ENCODE measurements at places on chromosomes 5 and 9.

DNA sequence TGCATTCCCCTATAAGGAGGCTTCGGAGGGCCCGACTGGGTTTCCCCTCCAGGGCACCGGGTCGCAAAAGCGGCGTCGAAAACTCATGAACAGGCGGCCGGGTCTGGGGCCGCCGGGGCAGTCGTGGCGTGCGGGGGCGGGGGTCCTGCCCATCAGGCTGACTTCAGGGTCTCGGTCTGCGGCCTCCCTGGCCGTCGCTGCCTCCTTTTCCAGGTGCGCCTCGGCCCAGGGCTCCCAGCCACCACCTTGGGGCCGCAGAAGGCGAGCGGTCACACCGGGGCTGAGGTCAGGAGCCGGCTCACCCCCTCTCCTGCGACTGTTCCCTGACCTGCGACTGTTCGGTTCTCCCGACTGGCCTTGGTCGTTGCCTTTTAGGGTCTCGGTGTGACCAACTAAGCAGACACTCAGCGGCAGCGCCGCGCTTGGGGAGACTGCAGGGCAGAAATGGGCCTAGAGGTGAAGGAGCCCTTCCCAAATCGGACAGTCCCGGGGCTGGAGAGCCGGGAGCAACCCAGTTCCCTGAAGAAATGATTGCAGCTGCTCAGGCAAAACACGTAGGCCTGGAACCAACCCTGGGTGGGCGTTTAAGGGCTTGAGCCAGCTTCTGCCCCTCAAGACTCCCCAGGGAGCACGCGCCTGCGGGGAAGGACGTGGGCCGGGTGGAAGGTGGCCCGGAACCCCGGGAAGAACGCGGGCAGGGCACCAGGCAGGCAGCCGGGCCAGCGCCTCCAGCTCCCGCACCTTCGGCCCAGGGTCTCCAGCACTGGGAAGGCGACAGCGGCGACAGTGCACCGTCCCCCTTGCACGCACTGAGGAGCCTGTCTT is 11.2 kb downstream of the IRX2 start:
- no peak for DNase-seq

- DNase-seq, result no peak
Observed at GRCh38 chr5:122545986-122546385, 228.9 kb upstream of the SNX2 start.

DNA sequence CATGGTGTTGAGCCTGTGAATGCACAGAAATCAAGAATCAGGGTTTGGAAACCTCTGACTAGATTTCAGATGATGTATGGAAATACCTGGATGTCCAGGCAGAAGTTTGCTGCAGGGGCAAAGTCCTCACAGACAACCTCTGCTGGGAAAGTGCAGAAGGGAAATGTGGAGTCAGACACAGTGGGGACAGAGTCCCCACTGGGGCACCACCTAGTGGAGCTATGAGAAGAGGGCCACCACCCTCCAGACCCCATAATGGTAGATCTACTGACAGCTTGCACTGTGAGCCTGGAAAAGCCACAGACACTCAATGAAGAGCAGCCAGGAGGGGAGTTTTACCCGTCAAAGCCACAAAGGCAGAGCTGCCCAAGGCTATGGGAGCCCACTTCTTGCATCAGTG is 181.9 kb upstream of the SEMA6A start:
- no peak for DNase-seq

- no peak for DNase-seq
Observed at GRCh38 chr9:90995516-90995915, 193.9 kb downstream of the SYK start.

GRCh38 chr5:178083922-178084321 is 29.4 kb upstream of the N4BP3 start:
- peak; percentile 73 for DNase-seq

GRCh38 chr5:153632748-153633290 is 142.3 kb downstream of the GRIA1 start:
- DNase-seq, result no peak

DNA sequence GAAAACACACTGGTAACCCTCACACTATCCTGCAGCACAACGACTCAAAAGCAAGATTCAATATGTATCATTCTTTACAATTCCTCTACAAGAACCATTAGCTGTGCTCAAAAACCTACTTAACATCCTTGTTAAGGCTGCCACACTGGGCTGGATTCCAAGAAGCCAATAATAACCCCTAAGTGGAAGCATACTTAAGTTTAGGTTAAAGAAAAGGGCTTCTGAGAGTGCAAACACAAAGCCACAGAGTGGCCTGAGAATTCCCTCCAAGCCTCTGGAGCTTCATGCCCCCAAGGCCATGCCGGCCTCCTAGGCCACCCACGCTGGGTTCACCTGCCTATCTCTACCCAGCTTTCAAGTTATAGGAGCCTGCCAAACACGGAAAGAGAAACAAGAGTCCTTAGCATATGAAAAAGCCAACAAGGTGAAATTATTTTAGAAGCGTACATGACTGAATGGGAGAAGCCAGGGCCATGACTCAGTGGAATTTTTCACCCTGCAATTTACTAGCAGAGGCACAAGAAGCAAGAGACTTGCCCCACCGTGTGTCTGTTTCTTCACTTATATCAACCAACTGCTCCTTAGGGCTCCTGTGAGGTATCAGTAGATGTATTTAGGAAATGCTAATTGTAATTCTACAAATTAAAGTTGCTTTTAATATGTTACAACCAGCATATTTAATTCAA is 293.0 kb downstream of the SPOCK1 start:
- no peak for DNase-seq

DNA sequence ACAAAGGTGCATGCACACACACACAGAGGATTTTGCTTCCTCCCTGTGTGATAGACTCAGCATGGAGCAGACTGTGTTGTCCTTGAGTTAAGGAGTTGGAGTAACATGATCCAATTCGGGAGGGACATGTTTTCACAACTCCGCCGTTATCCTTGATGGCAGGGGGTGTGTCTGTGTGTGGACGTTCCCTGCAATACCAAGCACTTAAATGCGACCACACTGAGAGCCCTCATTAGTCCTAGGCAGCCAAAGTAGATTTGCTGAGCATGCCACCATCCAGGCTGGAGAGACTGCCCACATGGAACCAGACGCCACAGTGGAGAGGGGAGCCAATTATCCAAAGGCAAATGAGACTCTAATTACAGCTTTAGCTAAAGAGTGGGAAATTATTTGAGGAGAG is 140.1 kb downstream of the DOCK2 start:
- no peak for DNase-seq

GRCh38 chr5:127906562-127907204 is 176.9 kb upstream of the SLC12A2 start:
- DNase-seq, result no peak

DNA sequence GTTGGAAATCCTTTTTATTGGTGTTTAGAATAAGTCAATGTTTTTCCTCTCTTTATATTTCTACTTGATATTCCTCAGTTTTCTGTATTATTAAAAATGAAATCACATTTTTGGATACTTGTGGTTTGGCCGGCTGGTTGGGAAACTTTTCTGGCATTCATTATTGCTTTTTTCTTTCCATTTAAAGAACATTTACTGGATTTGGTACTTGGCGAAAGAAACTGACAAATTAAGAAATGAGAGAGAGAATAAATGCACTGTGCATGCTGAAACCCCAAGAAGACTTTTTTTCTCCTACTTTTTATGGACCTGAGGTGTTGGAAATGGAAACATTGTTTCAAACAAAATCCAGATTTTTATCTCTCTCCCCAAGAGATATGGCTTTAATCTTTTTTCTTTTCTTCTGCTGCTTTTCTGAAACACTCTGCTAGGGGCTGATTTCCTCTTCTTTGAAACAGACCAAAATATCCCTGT is 128.4 kb downstream of the SNX18 start:
- no peak for DNase-seq

- no peak for DNase-seq
Observed at GRCh38 chr9:124477211-124477647, 27.0 kb downstream of the ADGRD2 start.

DNA sequence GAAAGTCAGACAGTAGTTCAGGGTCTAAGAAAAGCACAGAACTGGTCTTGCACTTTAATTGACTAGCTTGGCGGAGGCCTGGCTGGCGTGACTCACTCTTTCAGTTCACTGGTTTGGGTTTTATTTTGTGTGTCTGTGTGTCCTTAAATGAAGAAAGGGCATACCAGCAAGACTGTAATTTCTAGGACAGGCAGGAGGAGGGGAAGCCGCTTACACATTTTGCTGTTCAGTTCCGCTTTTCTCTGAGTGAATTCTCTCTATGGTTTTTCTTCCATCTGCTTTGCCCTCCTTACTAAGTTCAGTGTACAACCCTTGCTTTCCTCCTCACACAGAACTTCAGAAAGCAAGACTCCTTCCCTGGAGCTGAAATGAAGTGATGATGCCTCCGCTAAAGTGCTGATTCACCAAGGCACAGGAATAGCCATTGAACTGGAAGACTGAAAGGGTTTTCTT is 150.8 kb downstream of the MEF2C start:
- DNase-seq, result no peak

GRCh38 chr9:68966496-68966944 is 47.4 kb downstream of the PRKACG start:
- DNase-seq, result no peak

- DNase-seq, result no peak
Observed at GRCh38 chr5:112794410-112794809, 56.7 kb downstream of the APC start.

DNA sequence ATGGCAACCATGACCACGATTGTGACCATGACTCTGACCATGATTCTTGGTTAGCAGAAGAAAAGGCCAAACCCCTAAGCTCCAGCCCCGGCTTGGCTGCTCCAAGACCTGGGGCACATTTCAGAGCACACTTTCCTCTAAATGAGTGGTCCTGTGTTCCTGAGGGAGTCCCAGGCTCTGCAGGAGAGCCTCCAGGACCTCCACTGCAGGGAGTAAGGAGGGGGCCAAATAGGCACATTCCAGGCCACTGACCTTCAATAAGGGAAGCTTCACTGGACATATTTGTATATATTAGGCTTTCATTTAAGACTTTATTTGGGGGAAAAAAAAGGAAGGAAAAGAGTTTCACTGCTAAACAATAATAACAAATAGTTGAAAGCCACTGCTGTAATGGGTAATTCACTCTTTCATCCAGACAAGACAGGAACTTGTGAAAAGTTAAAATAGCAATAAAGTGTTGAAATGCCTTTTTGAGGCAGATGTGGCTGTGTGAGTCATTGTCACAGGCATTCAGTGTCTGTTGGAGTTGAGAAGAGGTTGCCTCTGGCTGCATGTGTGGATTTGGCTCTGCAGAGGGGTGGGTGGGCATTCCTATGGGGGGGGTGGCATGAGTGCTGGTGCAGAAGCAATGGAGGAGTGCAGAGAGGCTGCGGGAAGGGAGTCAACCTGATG is 63.9 kb upstream of the TGFBR1 start:
- no peak for DNase-seq

- no peak for DNase-seq
Observed at GRCh38 chr9:16869131-16869881, 1.2 kb downstream of the BNC2 start.

GRCh38 chr9:2985343-2985742 is 141.4 kb upstream of the PUM3 start:
- no peak for DNase-seq

DNA sequence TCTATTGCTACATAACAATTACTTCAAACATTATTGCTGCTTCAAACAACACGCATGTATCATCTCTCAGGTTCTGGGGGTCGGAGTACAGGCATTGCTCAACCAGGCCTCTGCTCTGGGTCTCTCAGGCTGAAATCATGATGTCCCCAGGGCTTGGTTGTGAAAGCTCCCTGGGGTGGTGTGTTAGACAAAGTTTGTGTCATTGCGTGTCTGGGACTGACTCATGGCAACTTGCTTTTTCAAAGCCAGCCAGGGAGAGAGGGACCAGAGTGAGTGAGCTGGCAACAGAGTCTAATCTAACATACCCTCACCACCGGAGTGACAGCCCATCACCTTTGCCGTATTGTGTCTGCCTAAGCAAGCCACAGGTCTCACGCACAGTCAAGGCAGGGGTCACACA is 259.2 kb upstream of the NFIL3 start:
- no peak for DNase-seq

- DNase-seq, result no peak
Observed at GRCh38 chr9:80049096-80049782, 477.5 kb downstream of the TLE4 start.

Measured in PC-9 (cell line).